ENCODE measurements at places on chromosomes 4 and X.

DNA sequence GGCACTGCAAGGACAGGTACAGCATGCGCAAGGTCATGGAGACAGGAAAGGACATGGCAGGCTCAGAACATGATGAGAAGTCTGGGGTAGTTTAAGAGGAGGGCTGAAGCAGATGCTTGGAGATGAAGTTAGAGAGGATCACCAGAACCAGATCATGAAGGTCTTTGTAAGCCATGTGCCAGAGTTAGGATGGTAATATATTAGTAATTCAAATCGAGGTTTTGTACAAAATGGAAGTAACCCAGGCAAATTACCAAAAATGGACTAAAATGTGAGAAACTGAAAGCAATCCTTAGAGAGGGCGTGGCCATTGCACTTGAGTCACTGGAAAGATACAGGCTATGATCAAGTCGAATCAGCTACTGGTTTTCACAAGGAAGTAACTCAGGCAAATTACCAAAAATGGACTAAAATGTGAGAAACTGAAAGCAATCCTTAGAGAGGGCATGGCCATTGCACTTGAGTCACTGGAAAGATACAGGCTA is 13.5 kb downstream of the RXFP1 start:
- DNase-seq = no peak

DNA sequence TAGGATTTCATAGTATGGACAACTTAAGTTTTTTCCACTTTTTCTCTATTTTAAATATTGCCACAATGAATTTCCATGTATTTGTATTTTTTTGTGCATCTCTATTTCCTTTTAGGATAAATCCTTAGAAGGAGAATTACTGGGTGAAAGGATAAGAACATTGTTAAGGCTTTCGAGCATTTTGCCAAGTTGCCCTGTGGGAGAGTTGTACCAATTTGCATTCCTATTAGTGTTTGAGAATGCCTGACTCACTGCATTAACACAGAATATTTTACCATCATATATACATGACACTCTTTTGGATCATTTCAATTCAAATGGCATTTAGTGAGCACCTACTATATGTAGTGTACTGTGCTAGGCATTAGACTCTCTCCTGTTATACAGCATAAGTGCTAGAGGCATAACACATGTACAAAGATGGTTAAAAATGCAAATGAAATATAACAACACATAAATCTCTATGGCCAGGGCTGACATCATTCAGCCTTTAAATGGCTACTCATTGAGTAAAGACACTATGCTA is 57.0 kb downstream of the PLAC1 start:
- no peak for DNase-seq

DNA sequence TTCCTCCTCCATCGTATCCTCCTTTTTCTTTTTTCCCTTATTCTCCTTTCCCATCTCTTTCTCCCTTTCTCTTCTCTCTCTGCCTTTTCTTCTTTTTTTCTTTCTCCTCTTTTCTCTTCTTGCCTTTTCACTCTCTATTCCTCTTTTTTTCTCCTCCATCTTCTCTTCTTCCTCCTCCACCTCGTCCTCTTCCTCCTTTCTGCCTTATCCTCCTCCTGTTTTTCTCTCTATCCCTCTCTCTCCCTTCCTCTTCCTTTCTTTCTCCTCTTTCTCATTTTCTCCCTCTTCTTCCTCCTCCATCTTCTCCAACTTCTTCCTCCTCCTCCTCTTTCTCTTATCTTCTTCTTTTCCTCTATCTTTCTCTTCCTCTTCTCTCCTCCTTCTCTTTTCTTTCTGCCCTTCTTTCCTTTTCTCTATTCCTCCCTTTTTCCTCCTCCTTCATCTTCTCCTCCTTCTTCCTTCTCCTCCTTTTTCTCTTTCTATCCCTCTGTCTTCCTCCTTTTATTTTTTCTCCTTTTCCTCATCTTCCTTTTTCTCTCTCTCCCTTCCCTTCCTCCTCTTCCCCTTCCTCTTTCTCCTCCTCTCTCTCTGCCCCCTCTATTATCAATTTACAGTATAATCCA is 269.1 kb downstream of the DHRSX start:
- no peak for DNase-seq

GRCh38 chr4:99872570-99872969 is 21.7 kb downstream of the LAMTOR3 start:
- no peak for DNase-seq

DNA sequence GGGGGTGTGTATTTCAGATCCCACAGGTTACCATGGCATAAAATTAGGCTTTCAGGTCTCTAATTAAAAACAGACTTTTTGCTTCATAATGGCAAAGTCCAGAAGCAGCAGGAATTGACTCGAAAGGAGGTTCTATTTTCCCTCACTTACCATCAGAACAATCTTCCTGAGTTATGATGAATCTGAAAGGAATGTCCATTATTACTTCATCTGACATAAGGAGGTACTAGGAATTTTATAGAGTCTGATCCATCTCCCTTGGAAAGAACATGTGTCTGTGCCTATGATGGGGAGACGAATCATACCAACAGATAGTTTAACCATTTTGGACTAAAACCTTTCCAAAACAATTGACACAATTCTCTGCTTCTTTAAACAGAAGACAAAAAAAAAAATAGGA is 206.3 kb upstream of the FGF13 start:
- DNase-seq = no peak

- no peak for DNase-seq
These were observed 1302.7 kb downstream of the TECRL start for GRCh38 chr4:63106600-63106999.

- no peak for DNase-seq
These were observed 1416.1 kb downstream of the RPA4 start for GRCh38 chrX:98299785-98300184.

DNA sequence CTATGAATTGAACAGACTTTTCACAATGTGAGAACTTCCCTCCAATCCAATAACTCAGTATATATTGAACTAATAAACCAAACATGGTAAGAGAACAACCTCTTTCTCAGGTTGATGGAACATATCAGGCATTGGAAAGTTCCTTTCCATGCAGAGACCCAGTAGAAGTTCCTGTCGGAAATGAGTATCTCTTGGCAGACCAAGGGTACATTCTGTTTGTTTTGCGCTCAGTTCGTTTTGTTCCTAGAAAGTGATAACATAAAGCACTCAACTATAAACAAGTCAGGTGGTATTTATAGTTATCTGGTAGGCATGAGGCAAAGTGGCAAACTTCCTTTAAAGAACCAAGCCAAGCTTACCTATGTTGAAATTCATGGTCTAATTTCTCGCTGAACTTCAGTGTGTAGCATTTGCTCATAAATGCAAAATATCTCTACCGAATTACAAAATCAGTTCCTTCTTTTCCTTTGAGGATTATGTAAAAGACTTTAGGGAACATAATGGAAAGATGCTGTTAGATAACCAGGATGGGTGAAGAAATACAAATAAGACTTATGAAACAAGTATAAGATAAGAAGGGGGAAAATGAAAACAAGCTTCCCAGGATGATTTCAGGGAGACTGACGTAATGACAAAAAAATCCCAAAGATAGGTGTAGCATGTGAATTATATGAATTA is 120.3 kb downstream of the ARHGAP24 start:
- no peak for DNase-seq

DNA sequence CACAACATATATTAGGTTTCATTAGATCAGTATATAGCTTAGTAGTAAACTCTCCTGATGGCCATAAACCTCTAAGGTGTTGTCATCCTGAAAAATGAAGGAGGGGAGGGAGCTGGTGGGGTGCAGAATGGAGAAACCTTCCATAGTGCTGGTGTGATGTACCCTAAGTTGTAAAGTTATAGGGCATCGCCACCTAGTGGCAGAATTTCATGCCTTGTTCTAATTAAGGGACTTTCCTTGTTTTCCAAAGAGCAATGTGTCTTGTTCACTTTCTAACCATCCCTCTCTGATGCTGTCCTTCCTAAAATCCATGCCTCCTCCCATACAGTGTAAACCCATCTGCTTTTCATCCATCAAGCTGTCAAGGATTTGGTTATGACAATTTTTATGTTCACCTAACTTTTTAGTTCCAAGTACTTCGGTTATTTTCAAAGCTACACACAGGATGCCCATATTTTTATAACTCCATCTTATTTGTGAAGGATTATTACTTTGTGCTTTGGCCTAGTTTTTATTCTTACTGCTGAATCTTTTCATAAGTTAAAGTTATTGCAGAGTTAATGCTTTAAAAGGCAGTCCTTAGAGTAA is 4.5 kb downstream of the NBDY start:
- DNase-seq = peak; percentile 64

DNA sequence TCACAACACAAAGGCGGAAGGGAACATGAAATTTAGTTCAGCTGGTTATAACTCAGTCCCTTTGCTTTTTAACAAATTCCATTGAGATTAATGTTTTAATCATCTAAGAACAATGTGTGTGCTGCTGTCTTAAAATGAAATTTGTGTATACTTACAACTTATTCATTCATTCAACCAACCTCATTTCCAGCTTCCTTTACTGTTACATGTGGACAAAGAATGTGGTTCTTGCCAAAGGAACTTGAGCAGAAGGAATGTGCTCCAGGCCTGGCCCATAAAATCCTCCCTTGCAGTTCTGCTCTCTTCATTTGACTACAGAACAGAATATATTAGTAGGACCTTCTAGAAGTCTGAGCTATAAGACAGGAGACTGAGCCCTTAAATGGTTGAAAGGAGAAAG is 176.8 kb upstream of the GLRA2 start:
- DNase-seq = no peak

DNA sequence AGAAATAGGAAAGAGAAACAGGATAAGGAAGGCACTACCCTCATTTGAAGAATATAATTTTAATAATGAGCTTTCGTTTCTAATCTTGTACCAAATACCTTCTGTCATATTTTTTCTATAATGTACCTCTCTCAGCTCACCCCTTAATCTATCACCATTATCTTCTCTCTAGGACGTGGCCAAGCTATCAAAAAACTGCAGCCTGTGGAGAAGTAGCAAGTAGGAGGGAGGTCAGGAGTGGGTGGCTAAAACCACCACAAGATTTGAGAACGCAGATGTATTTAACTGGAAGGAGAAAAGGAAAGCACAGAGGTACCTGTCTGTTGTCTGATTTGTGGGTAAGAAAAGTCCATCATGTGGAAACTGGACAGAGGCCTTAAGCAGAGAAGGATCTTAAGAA is 576.7 kb upstream of the DIPK2B start:
- DNase-seq = no peak

GRCh38 chr4:167989815-167990214 is 102.5 kb upstream of the ANXA10 start:
- no peak for DNase-seq

GRCh38 chr4:73019462-73020047 is 50.0 kb downstream of the COX18 start:
- peak; percentile 35 for DNase-seq

DNA sequence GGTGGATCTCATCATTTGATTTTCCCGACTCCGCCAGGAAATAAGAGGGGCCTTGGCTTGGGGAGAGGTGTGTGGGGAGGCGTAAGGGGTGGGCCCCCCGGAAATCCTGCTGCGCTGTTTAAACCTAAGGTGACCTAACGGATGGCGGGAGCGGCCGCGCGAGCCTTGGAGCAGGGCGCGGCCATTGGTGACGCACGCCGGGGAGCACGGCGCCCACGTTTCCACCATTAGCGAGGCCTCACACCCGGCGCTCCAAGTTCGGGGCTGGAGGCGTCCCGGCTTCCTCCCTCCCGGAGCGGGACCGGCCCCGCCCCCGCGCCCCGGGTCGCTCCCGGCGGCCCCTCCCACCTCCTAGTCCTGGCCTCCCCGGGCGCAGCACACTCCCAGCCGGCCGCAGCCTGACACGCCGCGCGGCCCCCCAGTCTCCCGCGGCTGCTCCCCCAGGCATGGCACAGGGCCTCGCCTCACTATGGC is at the start of gene SMS:
Gene SMS, plus strand, starts transcription at position 354 of the 474 bp plus-strand sequence. Its CDS starts 116 bp downstream, at position 470.
- DNase-seq = peak; percentile 78

DNA sequence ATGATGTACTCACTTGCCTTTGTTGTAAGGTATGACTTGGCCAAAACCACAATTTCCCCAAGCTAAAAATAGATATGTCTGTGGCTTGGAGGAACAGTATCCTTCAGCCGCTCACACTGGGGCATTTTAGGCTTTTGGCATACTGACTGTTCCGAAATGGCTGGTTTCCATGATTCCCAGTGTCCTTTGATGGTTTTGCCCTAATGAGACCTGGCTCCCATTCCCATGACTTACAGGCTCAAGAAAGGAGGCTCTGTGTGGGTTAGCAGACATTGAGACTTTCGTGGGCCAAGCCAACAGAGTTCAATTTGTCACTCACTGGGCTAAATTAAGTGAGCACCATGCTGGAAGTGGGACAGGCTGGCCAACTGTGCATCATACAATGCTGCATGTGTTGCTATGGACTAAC is 150.6 kb downstream of the CEP135 start:
- DNase-seq = no peak

- DNase-seq = no peak
These were observed 5.7 kb downstream of the CSN1S1 start for GRCh38 chr4:69936566-69936965.

DNA sequence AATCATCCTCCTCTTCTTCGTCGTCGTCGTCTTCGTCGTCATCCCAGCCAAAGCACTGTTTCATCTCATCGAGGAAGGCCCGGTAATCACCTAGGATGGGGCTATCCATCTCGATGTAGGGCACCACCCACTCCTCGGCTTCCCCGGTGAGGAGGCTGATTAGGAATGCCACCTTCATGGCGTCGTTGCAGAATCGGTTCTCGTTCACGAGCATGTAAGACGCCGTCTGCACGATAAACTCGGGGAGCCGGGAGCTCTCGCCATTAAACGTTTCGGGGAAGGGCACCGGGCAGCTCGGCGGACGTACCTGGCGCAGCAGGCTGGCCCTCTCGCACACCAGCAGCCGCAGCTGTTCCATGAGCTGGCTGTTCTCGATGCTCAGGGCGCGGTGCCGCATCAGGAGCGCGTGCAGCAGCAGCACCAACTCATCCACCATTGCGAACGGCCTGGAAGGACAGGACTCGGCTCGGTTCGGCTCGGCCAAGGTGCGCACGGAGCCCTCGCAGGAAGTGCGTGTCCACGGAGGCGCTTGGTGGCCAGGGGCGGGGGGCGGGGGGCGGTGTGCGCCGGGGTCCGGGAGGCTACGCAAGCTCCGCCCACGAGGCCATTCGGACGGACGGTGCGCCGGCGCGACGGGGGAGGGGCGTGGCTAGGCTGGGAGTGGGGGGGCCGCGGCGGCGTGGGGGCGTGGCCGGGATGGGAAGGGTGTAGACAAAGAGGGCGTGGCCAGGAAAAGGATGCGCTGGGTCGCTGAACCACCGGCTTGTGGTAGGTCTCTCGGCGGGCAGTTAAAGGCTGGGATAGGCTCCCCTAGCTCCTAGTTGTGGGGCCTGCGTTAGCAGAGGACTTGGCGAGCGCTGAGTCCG is at the start of gene LDOC1:
Gene LDOC1, minus strand, starts transcription at position 544 of the 866 bp plus-strand sequence. Its CDS starts 108 bp downstream, at position 436.
- DNase-seq = peak; percentile 91

DNA sequence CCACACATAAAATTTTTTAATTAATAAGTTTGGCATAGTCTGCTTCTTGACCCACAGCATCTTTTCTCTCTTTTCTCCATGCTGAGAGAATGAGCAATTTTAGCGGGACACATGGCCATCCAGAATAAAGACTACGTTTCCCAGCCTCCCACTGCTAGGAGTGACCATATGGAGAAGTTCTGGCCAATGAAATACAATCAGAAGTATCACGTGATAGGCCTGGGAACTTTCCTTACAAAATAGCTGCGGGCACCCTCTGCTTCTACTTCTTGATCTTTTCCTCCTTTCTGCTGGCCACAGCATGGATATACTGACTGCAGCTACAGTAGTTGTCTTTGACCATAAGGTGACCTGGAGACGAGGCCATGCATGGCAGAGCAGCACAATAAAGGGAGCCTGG is 348.0 kb downstream of the BCOR start:
- DNase-seq = no peak
